Heart right ventricle (tissue), 16 donors: ENCODE measurements at places on chromosomes 11 and 22. TPM values are rescaled to one million over a fixed set of nuclear protein-coding genes. Genes with fewer than 3 reads are reported as not detected.

DNA sequence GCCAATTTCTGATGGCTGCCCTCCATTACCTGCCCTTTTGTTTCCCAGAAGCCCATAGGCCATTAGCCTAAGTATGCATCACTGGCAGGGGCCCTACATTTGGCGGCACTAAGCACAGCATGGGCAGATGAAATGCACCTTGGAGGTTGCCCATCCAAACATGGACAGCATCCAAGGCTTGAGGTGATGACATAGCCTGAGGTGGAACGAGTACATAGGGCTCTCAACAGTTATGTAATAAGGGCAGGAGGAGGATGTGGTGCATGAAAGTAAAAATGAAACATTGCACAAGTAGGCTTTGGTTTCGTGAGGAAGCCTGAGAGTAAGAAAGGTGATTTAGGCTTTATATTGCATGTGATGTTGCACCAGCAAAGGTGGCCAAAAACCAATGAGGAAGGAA is 148.1 kb downstream of the FAM76B start:
- no peaks in the 10 kb centered on the region for H3K4me1 ChIP-seq
- no peak overlapping the region for H3K4me3 ChIP-seq

GRCh38 chr11:31651208-31651607 is 141.6 kb downstream of the ELP4 start:
- peaks cover 3% of the 10 kb centered on the region for H3K4me1 ChIP-seq
- H3K4me3 ChIP-seq: no peak overlapping the region
- no peak overlapping the region for H3K27ac ChIP-seq

DNA sequence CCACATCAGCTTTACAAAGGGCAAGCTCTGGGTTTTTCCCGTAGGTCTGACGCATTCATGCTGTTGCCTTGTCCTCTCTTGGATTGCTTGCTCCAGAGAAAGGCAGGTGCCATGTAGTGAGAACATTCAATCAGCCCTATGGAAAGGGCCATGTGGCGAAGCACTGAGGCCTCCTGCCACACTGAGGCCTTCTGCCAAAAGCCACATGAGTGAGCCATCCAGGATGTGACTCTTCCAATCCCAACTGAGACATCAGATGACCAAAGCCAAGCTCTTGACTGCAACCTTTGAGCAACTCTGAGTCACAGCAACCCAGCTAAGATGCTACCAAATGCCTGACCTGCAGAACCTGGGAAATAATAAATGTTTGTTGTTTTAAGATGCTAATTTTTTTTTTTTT is 9.0 kb upstream of the PANX3 start:
- H3K27me3 ChIP-seq: peaks cover 8% of the 10 kb centered on the region
- H3K27ac ChIP-seq: no peak overlapping the region
- no peak overlapping the region for H3K4me3 ChIP-seq
- H3K4me1 ChIP-seq: no peaks in the 10 kb centered on the region

DNA sequence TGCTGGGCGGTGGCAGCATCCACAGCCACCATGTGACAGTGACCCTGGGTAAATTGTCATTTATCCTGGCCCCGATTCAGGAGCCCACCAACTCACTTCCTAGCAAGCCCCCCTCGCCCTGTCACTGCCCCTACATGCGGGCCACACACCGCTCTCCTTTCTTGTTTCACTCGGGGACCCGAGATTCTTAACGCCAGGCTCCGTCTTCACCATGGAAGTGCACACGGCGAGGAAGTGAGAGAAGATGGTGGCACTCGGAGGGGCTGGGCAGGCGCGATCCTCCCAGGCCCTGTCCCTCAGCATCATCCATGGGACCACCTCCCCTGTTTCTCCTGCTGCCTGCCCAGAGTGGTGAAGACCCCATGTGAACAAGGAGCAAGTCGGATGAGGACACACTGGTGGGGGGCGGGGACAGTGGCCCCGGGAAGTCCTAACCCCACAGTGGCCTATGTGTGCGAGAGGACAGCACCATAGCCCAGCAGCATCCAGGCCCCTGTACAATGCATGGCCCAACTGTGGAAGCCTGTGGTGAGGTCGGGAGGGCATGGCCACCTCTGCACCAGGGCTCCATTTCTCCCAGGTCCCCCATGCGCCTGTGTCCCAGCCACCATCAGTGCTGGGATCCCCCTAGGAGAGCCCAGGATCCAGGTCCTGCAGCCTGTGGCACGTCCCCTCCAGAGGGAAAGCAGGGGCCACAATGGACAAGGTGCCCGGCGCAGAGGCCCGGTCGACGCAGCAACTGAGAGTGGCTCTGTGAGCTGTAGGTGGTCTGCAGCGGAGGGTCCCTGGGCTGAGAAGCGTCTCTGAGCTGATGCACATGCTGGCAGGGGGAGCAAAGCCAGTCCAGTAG is 262.8 kb downstream of the BRD1 start:
- no peak for DNase-seq
- H3K4me1 ChIP-seq: no peaks in the 10 kb centered on the region
- H3K4me3 ChIP-seq: no peak overlapping the region
- H3K36me3 ChIP-seq: no peaks in the 10 kb centered on the region

DNA sequence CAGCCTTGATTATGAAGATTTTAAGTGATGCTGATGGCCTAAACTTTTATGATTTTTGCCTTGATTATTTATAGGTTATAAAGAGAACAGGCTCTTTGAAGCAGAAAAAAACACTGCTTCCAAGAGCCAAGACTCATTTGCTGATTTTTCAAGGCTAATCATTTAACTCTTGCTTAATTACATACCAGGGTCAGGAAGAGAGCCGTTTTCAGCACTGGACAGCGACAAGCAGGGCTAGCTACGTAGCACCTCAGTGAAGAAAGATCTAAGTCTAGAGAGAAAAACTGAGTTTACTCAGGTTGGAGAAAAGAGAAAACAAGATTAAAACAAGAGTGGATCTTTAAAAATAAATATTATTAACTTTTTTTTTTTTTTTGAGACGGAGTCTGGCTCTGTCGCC is 615.4 kb upstream of the B3GAT1 start:
- no peaks in the 10 kb centered on the region for H3K4me1 ChIP-seq
- no peak for DNase-seq
- H3K4me3 ChIP-seq: no peak overlapping the region
- H3K27me3 ChIP-seq: peaks cover 4% of the 10 kb centered on the region
- no peaks in the 10 kb centered on the region for H3K36me3 ChIP-seq
- no peak overlapping the region for H3K27ac ChIP-seq

GRCh38 chr11:78916759-78917158 is 342.1 kb upstream of the NARS2 start:
- no peaks in the 10 kb centered on the region for H3K4me1 ChIP-seq
- no peak overlapping the region for H3K27ac ChIP-seq
- H3K36me3 ChIP-seq: no peaks in the 10 kb centered on the region
- DNase-seq: no peak
- H3K4me3 ChIP-seq: no peak overlapping the region

DNA sequence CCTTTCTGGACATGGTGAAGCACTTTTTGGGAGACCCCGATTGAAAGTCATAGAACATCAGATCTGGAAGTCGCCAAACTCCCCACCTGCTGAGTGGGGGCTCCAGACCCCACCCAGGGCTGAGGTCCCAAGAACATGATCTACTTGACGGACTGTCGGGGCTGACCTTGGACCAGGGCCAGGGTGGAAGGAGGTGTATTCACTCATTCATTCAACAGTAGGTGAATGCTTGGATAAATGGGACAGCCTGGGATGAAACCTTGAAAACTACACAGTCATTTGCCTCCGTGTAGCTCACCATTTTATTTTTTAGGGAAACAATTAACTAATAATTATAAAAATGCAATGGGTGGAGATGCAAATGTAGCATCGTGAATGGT is 629.0 kb downstream of the BRD1 start:
- H3K4me1 ChIP-seq: no peaks in the 10 kb centered on the region
- H3K27me3 ChIP-seq: peaks cover 33% of the 10 kb centered on the region
- H3K27ac ChIP-seq: no peak overlapping the region
- H3K36me3 ChIP-seq: no peaks in the 10 kb centered on the region
- no peak overlapping the region for H3K4me3 ChIP-seq

- H3K27ac ChIP-seq: no peak overlapping the region
- H3K4me3 ChIP-seq: no peak overlapping the region
- H3K36me3 ChIP-seq: no peaks in the 10 kb centered on the region
- H3K4me1 ChIP-seq: peaks cover 29% of the 10 kb centered on the region
- no peaks in the 10 kb centered on the region for H3K27me3 ChIP-seq
These were observed 34.0 kb downstream of the SIK3 start for GRCh38 chr11:117064275-117064674.

GRCh38 chr22:32808038-32808445 is 6.5 kb downstream of the TIMP3 start:
- no peak for DNase-seq
- no peaks in the 10 kb centered on the region for H3K36me3 ChIP-seq
- H3K4me3 ChIP-seq: no peak overlapping the region

DNA sequence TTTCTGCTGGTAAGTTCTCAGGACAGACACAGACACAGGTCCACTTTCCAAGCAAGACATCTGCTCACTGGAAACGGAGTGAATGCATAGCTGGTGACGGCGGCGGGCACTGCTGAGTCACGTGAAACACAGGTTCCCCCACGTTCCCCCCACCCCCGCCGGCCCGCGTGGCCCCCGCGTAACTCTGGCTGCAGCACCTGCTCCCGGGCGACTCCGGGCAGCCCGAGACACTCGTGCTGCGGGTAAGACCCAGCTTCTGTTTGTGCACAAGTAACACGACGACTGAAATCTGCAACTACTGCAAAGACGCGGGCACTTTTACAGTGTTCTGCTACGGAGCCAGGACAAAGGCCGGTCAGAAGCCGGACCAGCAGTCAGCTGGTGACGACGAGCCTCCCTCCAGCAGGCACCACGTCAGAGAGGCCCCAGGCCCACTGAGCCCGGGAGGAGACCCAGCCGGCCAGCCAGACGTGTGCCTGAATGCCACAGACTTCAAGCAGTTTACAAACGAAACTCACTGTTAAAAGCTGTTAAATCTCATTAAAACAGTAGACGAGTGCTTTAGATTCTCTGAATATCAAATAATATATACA is 12.9 kb upstream of the ARFGAP3 start:
- no peaks in the 10 kb centered on the region for H3K36me3 ChIP-seq
- H3K27me3 ChIP-seq: no peaks in the 10 kb centered on the region
- peaks cover 10% of the 10 kb centered on the region for H3K4me1 ChIP-seq
- no peak for DNase-seq
- H3K4me3 ChIP-seq: no peak overlapping the region

DNA sequence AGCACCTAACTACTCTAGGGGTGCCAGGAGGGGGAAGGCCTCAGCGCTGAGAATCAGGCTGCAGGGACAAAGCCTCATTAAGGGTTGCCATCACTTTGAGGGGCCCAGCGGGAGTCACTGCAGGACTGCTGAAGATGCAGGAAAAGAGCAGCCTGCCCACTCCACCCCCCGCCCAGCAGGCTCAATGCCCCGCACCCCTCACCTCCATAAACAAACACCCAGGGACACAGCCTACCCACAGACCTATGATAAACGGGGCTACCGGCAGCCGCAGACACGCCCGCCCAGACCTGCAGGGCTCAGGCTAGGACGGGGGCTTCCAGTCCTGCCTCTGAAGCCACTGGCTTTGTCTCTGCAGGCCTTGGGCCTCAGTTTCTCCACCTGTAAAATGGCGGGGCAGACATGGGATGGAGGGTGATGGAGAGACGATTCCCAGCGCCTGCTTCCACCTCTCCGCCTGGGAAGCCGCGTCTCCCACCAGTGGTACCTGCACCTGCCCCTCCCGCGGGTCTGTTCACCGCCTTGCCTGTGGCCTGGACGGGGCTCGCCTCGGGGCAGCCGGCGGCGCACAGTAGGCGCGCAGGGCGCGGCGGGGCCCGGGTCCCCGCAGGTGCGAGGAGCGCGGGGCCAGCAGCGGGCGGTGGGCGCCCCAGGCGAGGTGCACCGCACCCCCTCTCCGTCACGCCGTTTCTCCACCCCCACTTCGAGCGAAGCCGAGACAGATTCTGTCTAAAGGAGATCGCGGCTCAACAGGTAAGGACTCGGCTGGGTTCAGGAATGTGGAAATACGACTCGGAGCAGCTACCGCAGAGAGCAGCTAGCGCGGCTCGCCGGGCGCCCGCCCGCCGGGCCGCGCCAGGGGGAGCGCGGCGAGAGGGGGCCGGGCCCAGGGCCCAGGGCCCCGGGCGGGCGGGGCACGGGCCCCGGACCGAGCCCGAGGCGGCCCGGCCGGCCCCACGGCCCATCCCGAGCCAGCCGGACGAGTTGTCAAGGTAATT is 1.5 kb downstream of the WNT7B start:
- H3K4me1 ChIP-seq: peaks cover 29% of the 10 kb centered on the region
- H3K27ac ChIP-seq: no peak overlapping the region
- peaks cover 74% of the 10 kb centered on the region for H3K27me3 ChIP-seq
- H3K36me3 ChIP-seq: no peaks in the 10 kb centered on the region

DNA sequence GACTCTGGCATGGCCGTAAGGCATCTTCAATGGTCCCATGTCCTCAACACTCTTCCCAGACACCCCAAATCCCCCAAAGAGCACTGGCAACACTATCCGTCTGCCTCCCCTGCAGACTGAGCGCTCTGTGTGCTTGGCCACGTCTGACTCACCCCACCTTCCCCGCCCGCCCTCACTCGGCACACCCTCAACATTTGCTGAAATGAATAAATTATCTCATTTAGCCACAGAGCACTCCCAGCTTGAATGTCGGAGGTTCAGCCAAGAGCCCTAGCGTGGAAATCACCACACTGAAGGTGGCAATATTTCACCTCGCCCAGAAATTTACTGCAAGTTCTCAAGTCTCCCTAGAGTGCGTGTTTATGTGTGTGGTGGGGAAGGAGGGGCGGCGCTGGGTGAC is 46.6 kb upstream of the TCF20 start:
- peaks cover 9% of the 10 kb centered on the region for H3K4me1 ChIP-seq
- no peaks in the 10 kb centered on the region for H3K27me3 ChIP-seq
- H3K27ac ChIP-seq: no peak overlapping the region
- no peak overlapping the region for H3K4me3 ChIP-seq
- no peak for DNase-seq
- H3K36me3 ChIP-seq: no peaks in the 10 kb centered on the region

Gene SLC7A4
- 0.23 TPM for total RNA-seq

Gene GRAMD1B
- 34.8 TPM for total RNA-seq

Gene KCNK4
- total RNA-seq: not detected

Gene SLN
- total RNA-seq: 44.4 TPM

Gene CCDC116
- total RNA-seq: 0.15 TPM

Gene THAP12
- total RNA-seq: 24.6 TPM

Gene MS4A6E
- 0.62 TPM for total RNA-seq
